Left renal cortex interstitium (tissue), 4 donors: ENCODE measurements at places on chromosomes 4 and X. TPM values are rescaled to one million over a fixed set of nuclear protein-coding genes. Genes with fewer than 3 reads are reported as not detected.

DNA sequence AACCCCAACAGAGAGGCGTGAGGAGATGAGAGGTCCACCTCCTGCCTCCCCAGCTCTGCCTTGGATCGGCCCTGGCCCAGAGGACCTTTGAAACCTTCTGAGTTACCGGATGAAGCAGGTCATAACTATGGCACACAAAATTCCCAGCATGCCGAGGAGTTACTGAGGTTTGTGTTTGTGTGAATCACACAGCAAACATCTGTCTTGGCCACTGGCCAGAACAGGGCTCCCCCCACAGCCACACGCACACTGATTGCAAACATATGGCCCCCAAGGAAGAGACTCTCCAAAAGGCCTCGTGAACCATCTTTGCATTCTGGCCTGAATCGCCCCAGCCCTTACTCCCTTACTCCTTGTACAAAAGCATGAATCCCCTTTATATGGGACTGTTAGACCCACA lies 18.9 kb downstream of the RPS4X start:
- no peak for DNase-seq

DNA sequence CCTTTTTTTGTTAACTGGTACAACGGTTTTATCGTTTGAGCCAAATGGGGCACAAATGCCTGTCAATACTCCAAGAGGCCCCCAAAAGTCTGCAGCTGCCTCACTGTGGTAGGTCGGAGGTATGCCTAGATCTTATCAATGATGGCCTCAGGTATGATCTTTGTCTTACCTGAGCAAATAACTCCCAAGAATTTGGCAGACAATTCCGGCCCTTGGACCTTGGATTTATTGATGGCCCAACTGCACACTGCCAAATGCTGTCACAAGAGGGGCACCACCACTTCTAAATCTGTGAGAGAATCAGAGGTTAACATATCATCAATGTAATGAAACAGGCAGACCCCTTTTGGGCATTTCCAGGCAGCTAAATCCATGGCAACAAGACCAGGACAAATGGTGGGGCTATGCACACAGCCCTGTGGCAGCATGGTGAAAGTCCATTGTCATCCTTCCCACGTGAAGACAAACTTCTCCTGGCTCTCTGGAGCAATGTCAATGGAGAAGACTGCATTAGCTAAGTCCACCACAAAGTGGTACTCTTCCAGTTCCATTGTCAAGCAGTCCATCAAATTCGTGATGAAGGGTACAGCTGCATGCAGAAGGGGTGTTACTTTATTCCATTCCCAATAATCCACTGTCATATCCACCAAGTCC lies 28.6 kb downstream of the CXCL13 start:
- no peak for DNase-seq

PAGE1 gene
- not detected for polyA plus RNA-seq

GRCh38 chr4:175451238-175451965 lies 360.7 kb downstream of the GPM6A start:
- no peak for DNase-seq

PPARGC1A gene
- polyA plus RNA-seq: 26.9 TPM

MAB21L2 gene
- 0.21 TPM for polyA plus RNA-seq

LRCH2 gene
- polyA plus RNA-seq: 12.4 TPM

FAAH2 gene
- polyA plus RNA-seq: 11.7 TPM

GRCh38 chr4:168514249-168514852 lies 17.5 kb downstream of the PALLD start:
- DNase-seq: no peak

- DNase-seq: no peak
These were observed 5.2 kb downstream of the TLR3 start for GRCh38 chr4:186074189-186074588.

- no peak for DNase-seq
These were observed 159.6 kb upstream of the CTSO start for GRCh38 chr4:156113138-156113765.

DNA sequence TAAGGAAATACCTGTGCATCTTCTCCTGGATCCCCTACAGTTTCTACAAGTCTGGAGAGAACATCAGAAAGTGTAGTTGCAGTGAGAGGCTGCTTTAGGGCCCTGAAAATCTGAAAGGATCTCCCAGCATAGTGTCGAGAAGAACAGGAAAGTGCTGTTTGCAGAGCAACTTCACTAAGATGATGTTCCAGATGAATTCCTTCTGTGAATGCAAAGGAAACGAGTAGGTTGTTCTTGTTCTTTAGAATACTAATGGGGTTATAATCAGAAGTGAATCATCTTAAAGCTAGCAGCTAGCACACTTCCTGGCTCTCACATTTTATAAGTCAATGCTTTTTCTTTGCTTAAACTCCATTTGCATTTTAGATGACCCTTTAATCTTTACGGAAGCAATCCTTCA lies 53.7 kb downstream of the ZAR1 start:
- DNase-seq: no peak

TMEM150C gene
- 28.1 TPM for polyA plus RNA-seq

- DNase-seq: no peak
These were observed 1.5 kb upstream of the MSMO1 start for GRCh38 chr4:165325732-165326512.

- DNase-seq: no peak
These were observed 52.9 kb downstream of the ARHGAP24 start for GRCh38 chr4:85527815-85528214.

- DNase-seq: no peak
These were observed 484.5 kb downstream of the PACRGL start for GRCh38 chr4:21184788-21185187.

SEC24B gene
- polyA plus RNA-seq: 44.2 TPM

DNA sequence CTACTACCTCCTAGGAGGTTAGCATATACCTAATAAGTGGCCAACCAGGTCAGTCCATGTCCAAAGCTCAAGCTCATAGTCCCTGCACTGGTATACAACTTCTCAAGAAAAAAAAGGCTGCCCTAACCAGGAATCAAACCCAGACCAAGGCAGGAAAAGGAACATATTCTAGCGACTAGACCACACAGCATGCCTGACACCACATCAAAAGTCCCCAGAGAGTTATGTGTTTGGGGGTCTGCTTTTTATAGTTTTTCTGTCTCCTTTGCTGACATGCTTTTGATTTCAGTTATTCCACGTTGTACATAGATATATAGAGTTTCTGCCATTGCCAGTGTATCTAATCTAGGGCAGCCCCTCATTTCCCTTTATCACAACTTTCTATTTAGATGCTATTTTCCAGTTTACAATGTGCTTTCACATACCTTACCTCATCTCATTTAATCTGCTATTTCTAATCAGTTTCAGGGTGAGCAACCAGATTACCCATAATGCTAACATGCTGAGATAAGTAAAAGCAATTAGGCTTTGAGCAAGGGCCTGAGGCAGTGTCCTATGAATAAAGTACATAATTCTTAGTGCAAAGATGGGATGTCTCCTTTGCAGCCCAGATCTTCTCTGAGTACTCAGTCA lies 17.8 kb downstream of the ARHGEF6 start:
- no peak for DNase-seq

ASB9 gene
- 14.5 TPM for polyA plus RNA-seq

DNA sequence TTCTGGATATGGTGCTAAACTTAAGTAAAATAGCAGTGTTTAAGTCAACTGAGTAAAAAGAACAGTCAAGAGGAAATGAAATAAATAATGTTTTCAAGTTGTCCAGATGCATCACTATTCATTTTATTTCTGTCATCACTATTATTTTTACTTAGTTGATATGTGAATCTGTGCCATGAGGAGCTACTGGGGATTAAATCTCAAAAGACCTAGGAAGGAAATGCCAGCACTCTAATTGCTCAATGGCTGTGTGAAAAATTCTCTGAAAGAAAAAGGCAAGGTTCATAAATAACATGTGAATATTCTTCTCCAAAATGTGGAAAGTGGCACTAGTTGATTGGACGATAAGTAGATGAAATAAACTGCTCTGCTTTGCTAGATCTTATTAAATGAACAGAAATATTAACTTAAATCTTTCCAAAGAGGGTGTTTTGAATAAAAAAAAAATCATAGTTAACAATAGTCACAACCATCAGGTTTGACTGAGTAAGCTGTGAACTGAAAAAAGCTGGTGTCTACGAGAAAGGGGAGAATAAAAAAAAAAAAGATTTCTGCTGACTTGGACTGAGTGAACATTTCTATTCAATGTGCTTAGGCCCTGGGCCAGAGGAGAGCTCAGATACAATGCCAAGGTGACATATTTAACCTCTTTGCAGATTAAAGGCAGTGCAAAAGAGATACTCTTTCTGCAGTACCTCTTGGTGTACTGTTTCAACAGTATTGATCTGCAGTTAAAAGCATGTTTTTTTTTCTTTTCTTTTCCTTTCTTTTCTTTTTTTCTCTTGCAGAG lies 1.6 kb downstream of the SPARCL1 start:
- no peak for DNase-seq

- DNase-seq: no peak
These were observed 4.4 kb downstream of the ADRA2C start for GRCh38 chr4:3770323-3771163.

BEX1 gene
- polyA plus RNA-seq: 77.6 TPM

SSX2B gene
- not detected for polyA plus RNA-seq

DNA sequence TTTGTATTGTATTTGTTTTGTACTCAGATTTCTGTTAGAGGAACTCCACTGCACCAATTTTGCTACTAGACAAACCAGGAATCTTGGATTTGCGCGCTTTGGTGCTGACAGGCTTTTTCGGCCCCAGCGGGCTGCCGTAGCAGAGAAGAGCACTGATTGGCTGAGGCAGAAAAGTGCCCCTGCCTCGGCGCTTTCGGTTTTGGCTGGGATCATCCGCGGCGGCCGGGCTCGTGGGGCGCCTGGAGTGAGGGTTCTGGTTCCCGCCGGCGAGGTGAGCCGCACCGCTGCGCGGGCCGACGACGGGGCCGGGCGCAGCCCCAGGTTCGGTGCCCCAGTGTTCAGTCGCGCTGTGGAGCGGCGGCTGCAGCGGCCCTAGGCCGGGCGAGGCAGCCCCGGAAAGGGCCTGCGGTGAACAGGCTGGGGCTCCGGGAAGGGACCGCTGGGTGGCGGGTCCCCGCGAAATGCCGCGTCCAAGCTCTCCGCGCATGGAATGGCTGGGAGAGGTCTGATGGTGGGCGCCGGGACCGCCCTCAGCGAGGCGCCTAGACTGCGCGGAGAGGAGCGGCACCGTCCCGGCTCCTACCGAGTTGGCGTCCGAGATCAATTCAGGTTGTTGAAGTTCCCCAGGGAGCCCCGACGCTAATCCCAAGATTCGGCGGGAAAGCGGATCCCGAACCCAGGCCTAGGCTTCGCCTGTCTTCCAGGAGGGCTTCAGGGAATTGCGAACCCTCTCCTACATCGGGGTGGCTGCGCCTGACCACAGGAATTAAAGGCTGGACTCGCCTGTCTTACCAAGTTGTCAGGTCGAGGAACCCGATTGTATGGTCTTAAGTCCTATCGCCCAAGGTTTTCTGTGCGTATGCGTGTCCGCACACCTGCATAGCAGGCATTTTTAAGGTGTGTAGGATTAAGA lies at the start of gene LSM6:
Gene LSM6 (plus strand): TSS at position 178 of the 913 bp plus-strand sequence. CDS start 7,204 bp downstream, outside the sequence.
- DNase-seq: peak; percentile 75

BEND2 gene
- polyA plus RNA-seq: 0.03 TPM

DNA sequence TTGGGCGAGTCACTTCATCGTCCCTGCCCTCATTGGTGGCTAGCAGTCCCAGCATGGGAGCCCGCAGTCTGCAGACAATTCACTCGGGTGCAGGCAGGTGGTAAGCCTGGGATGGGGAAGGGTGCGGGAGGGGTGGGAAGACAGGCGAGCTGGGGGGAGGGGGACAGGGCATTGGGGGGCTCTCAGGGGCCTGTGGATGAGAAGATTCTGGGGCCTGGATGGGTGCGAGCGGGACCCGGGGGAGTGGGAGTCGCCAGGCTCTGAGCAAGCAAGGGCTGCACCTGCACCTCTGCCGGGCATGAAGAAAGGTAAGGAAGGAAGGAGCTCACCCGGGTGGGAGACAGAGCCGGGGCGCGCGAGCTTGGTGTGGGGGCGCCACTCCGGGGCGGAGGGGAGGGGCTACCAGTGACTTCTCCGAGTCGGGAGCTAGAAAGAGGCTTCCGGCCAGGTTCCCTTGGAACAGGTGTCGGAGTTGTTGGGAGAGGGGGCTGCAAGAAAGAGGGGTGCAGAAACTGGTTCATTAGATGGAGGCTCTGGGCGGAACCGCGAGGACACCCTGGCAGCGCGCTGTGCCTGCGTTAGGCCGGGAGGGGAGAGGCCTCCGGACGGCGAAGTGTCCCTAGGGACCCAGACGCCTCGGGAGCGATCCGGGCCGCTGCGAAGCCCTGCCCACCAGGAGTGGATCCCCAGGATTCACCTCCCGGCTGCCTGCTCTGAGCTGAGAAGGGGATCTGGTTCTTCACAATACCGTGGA lies 103.4 kb upstream of the PDLIM3 start:
- DNase-seq: no peak

DNA sequence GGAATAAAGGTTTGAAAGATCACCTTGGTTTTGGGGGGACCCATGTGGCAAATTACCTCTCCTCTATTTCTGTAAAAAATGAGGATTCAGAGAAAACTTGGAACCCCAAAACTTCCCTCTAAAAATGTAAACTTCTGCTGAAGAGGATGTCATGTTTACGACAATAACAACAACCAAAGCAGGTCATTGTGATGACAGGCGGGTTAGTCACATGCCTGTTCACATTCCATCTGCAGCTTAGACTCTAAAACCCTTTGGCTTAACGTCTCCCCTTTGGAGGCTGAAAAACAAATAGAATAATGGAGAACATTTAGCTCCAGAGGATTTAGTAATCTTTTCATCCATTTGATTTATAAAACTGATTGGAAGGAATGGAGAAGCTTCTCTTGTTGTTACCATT lies 75.0 kb upstream of the FAM9C start:
- no peak for DNase-seq

DNA sequence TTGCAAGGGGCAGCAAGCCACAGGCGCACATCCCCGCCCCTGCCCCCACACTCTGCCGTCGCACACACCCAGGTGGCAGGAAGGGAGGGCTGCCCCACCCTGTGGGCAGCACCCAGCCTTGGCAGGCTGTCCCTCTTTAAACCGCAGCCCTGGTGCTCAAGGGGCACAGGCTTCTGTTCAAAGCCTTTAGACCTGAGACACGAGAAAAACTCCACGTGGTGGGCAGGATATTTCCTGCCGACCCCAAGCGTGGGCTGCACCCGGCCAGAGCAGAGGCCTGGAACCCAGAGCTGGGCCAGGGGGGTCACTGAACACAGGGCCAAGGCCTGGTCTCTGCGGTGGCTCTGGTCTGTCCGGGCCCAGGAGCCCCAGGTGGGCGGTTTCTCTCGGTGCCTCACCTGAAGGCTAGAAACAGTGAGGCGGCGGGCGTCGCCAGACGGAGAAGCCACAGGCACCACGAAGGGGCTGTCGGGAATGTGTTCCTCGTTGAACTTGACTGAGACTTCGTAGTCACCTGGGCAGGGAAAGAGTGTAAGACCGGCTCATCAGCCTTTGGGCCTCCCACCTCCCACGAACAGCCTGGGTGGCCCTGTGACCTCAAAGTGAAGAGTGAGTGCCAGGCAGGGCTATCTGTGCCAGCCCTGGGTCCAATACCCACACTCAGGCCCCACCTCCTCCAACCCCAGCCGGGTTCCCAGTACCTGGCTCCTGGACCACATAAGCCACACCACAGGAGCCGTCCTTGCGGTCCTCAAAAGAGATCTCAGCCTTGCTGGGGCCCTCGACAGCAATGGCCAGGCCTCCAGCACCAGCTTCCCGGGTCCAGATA lies 23.0 kb downstream of the FLNA start:
- DNase-seq: no peak

- no peak for DNase-seq
These were observed 5.3 kb downstream of the FGF5 start for GRCh38 chr4:80271801-80272200.

- no peak for DNase-seq
These were observed 13.1 kb upstream of the FAM13A start for GRCh38 chr4:89070041-89070440.

ACSL4 gene
- 57.1 TPM for polyA plus RNA-seq

TCEANC gene
- 7.1 TPM for polyA plus RNA-seq

- DNase-seq: no peak
These were observed 227.0 kb downstream of the MAGEB17 start for GRCh38 chrX:16394290-16394689.
